ENCODE measurements at places on chromosomes 7 and 10. TPM values are rescaled to one million over a fixed set of nuclear protein-coding genes. Genes with fewer than 3 reads are reported as not detected.

DNA sequence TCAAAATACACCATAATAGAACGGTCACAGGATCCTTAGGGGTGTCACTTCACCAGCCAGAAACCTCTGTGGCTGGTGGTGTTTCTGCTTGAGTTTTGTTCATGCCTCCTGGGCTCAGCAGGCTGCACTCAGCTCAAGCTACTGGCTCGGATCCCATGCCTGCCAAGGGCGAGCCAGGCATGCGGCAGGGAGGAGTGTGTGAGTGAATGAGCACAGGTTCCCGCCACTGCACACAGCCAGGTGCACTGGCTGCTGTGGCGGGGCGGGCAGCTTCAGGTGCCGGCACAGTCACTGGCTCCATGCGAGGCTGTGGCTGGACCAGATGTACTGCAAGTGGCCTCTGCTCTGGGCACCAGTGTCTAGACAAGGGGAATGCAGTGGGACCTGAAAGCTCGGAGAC lies 29.5 kb downstream of the CLDN12 start:
- DNase-seq: no peak

GRCh38 chr7:103573479-103574058 lies 127.6 kb upstream of the SLC26A5 start:
- DNase-seq: peak; percentile 27

Gene ASIC3
- 2.3 TPM for polyA plus RNA-seq

Gene KCP
- polyA plus RNA-seq: 21.6 TPM

- DNase-seq: no peak
Observed at GRCh38 chr7:102024005-102024768, 206.8 kb downstream of the CUX1 start.

Gene ZRANB1
- 31.8 TPM for polyA plus RNA-seq

Gene CFTR
- 11.3 TPM for polyA plus RNA-seq

DNA sequence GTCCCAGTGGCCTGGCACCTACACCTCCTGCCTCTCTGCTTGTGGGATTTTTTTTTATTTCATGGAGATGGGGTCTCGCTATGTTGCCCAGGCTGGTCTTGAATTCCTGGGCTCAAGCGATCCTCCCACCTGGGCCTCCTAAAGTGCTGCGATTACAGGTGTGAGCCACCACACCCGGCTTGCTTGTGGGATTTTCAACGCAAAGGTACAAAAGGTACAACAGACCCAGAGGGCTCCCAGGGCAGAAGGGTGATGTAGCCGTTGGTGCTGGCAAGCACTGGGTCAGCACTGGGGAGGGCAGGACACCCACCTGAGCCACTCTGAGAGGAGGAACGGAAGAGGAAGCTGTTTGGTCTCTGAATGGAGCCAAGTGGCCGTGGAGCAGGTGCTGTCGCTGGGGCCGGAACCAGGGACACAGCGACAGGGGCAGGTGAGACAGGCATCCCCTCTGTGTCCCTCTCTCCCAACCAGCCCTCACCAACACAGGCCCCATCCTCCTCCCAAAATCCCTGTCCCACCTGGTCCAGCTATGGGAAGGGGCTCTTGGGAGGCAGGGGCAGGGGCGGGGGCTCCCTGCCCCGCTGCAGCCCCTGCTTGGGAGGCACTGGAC lies 2.8 kb upstream of the SAP25 start:
- no peak for DNase-seq

GRCh38 chr10:113454341-113455061 lies 98.4 kb upstream of the HABP2 start:
- DNase-seq: peak; percentile 40

Gene TDRD1
- 0.05 TPM for polyA plus RNA-seq

DNA sequence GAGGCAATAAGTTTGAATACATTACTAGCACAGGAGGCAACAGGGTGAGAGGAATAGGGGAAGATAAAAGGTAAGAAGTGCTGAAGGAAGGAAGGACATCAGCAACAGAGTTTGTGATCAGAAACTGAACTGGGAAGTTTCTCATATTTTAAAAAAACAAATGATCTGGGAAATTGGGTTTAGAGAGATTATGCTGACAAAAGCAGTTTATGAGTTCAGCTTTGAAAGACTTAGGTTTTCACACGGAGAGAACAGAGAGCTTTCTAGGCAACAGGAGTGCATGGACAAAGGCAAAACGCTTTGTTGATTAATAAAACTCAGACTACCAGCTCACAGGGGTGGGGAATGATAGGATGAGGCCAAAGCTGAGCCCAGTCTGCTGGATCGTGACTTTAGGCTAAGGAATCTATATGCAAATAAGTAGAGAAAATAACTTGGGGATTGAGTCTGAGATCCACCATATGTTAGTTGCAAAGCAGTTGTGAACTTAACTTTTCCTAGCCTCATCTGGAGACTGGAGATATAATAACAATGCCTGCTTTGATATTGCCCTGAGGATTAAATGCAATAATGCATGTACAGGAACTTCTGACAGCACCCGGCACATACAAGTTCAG lies 4.2 kb downstream of the OSBPL3 start:
- DNase-seq: no peak

DNA sequence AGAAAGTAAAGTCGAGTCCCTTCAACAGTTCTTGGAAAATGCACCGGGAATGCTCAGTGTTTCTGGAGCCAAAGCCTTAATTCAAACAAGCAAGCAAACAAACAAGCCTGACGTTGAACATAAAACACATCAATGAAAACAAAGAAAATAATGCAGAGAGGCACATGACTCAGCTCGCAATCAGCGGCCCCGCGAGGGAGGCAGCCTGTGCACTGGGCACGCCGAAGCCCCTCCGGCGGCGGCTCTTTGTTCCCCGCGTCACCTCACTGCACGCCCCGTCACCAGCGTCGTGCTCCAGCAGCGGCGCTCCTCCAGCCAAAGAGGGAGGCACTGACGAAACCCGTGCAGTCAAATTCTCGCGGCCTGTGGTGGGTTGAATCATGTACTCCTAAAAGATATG lies 151.5 kb downstream of the DNAJB6 start:
- DNase-seq: no peak

Gene VAX1
- not detected for polyA plus RNA-seq

DNA sequence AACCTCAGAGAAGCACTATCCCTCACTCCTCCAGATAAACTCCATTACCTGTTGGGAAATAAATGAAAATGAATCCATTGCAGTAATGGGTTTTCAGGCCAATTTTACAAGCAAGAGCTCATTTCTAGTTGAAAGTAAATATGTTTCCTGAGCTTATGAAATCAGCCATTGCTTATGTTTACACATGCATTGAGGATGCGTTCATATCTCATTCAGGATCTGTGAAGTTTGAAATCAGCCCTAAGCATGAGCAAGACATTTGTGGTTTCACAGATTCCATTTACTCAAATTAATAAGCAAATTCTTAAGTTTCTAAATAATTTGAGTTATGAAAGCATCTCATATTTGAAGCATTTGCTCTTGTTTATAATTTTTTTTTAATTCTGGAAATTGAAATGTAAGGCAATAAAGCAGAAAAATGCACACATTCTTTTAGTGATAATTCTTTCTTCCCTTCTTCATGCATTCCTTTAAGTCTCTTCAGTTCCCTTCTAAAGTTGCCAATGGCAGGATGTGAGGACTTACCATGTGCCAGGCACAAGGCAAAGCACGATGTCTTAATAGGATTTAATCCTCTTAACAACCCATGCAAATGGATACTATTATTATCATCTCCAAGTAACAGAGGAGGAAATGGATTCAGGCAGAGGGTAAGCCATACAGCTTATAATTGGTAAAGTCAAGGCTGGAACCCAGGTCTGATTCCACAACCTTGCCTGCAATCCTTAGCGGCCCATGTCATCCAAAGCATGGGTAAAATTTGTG lies 35.0 kb upstream of the CTTNBP2 start:
- no peak for DNase-seq

GRCh38 chr10:373526-374309 lies 238.5 kb downstream of the ZMYND11 start:
- DNase-seq: peak; percentile 14

Gene TAX1BP1
- polyA plus RNA-seq: 132 TPM

Gene RAMP3
- polyA plus RNA-seq: 8.2 TPM

- no peak for DNase-seq
Observed at GRCh38 chr10:34796133-34796532, 19.0 kb downstream of the PARD3 start.

- no peak for DNase-seq
Observed at GRCh38 chr7:95859429-95859828, 87.1 kb downstream of the DYNC1I1 start.

Gene PLEKHS1
- 0.38 TPM for polyA plus RNA-seq
